Activated CD8-positive, alpha-beta memory T cell treated with anti-CD3 and anti-CD28 coated beads for 4 hours (primary cell): ENCODE measurements at places on chromosomes 1 and 21.

- no peak for DNase-seq
Measured at GRCh38 chr1:63780565-63780964, 6.7 kb downstream of the ROR1 start.

DNA sequence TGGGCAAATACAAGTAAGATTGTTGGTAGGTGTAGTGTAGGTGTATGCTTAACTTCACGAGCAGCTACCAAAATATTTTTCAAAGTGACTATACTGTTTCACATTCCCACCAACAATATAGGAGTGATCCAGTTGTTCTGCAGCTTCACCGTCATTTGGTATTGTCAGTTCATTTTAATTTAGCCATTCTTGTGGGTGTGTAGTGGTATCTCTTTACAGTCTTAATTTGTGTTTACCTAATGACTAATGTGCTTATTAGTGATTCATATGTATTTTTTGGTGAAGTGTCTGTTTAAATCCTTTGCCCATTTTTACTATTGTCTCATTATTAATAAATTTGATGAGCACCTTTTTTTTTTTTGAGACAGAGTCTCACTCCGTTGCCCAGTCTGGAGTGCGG, 35.4 kb downstream of the RCSD1 start:
- DNase-seq: no peak

DNA sequence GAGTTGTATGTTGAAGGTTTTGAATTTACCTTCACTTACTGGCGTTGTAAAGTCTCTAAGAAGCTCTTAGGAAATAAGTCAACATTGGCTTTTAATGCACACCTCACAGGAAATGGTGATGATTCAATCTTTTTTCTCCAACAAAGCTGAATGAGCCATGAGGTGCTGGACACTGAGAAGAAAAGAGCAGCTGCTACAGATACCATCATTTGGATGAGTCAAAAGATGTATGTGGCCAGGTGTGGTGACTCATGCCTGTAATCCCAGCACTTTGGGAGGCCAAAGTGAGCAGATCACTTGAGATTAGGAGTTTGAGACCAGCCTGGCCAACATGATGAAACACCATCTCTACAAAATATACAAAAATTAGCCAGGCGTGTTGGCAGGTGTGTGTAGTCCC, 3.3 kb upstream of the IL23R start:
- DNase-seq: no peak

GRCh38 chr1:100585786-100586185, 47.8 kb downstream of the GPR88 start:
- no peak for DNase-seq

DNA sequence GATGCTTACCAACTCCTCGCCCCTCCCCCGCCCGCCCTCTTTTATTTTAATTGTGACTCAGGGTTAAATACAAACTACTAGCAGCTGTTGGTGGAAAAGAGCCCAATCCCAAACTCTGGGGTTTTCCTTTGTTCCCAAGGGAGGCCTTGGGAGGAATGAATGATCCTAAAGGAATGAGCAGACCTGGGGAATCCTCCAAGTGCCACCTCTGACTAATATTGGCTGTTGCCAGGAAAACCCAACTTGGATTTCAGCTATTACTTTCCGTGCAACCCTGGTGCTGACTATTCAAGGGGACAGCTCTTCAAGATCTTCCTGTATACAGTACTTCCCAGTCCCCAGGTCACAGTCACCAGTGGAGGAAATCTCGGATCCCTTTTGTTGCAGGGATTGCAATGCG, 1.3 kb upstream of the S100A10 start:
- DNase-seq: no peak

GRCh38 chr21:34305605-34306604, 57.9 kb upstream of the KCNE2 start:
- DNase-seq: no peak

GRCh38 chr1:19737104-19737825, 62.5 kb downstream of the TMCO4 start:
- no peak for DNase-seq

- no peak for DNase-seq
Measured at GRCh38 chr21:19590044-19590443, 1186.5 kb upstream of the TMPRSS15 start.

DNA sequence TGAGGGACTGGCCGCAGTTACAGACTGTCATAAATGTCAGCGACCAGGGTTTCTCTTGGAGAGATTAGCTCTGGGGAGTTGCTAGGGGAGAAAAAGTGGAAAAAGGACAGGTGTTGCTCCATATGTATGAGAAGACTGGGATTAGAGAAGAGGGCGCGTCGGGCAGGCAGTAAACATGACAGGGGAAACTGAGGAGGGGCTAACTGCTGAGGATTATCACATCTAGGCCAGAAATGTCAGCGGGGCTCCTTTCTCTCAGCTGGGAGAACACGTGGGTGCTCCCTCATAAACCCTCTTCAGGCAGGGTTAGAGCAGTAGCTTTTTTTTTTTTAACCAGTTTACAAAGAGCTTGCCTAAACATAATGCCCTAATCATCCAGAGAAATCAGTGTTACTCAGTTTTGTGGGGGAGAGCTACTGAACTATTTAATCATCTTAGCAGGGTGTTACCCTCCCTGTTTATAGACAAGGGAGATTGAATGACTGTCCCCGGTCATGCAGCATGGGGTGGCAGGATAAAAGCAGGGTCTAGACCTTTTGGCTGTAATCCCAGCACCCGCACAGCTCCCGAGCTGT, 35.2 kb downstream of the ELAPOR1 start:
- DNase-seq: no peak

DNA sequence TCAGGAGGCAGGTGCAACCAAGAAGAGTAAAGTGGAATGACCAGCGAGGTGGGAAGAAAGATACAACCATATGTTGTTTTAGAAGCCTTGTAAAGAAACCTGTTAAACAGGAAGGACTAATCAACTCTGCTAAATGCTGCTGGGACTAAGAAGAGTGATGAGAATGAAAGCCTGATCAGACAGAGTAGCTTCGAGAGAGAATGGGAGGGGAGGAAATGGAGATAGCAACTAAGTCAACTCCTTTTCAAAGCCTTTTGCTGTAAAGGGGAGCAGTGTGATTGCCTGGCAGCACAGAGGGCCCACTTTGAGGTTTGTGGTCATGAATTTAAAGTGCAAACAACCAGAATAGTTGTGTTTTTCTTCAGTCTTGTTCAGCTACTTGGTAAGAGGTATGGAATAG, 31.4 kb downstream of the SLC30A7 start:
- DNase-seq: no peak

GRCh38 chr1:29470087-29470787, 233.9 kb downstream of the PTPRU start:
- DNase-seq: no peak

DNA sequence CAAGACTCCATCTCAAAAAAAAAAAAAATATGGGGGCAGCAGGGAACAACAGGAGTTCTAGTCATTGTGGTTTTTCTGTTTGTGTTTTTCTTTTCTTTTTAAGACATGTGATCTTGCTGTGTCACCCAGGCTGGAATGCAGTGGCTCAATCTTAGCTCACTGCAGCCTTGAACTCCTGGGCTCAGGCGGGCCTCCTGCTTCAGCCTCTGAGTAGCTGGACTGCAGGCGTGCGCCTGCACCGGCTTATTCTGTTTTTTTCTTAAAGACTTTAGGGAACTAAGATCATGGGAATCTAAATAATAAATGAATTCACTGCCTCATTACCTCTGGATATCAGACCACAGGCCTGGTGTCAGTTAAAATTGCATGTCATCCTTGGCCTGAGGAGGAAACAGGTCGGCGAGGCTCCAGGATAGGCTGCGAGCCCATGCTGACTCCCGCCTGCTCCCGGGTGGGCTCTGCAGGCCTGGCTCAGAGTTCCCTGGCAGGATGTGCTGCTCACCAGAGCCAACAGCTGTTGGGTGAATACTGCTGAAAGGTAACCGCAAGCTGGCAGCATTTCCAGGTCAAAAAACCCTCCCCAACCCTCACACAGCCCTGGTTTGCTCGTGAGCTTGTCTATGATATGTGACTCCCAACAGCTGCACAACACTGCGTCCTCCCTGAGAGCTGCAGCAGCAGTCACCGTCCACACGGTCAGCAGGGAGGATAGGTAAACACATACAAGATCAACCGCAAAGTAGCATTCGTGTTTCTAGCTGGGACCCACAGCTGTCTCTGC, 58.1 kb downstream of the SCCPDH start:
- DNase-seq: no peak

GRCh38 chr1:76680651-76681050, 186.6 kb upstream of the ST6GALNAC5 start:
- DNase-seq: no peak

GRCh38 chr1:60697204-60697994, 385.0 kb upstream of the NFIA start:
- DNase-seq: no peak

GRCh38 chr1:161973924-161974845, 49.5 kb downstream of the OLFML2B start:
- no peak for DNase-seq

DNA sequence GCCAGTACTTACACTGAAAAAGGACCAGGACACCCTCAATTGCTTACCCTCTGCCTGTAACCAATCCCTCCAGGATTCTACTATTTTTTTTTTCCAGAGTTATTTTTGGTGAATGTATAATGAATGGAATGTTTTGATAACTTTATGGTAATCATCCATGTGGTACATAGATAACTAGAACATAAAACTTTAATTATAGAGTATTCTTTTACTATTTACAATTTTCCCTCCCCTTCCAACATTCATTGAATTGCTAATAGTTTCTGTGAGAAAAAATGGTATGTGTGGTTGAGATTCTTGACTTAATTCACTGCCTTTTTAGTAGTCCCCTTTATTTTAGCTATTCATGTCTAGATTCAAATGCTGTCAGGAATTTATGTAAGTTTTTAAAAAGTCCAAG, 164.6 kb downstream of the CYYR1 start:
- DNase-seq: no peak

DNA sequence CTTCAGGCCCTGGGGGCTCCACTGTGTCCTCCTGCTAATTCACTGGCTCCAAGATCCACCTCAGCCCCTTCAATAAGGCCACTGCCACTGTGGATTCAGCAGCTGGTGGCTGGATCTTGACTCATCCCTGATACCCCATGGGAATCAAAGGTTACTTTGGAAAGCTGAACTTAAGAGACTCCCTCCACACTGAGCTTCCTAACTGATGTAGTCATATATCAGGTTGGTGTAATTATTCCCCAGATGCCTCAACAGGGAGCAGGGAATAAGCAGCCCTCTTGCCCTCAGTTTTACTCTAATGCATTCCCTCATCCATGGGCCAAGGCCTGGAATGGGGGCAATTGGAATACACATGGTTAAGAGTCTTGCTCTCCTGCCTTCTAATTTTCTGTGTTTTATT, 164.6 kb downstream of the FASLG start:
- DNase-seq: no peak

DNA sequence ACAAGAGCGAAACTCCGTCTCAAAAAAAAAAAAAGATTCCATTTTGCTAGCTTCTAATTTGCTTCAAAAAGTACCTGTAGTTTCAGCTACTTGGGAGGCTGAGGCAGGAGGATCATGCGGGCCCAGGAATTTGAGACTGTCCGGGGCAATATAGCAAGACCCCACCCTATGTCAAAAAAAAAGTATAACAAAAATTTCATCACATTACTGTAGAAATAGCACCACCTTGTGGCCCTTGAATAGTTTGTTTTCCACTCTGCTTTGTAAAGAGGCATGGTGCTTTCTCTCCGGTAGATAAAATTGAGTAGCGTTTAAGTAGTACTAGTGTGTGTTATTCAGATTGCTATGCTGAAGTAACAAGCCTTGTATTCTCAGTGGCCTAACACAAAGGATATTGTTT, 18.2 kb upstream of the MSTO1 start:
- DNase-seq: no peak

- DNase-seq: no peak
Measured at GRCh38 chr21:17428484-17428869, 84.4 kb upstream of the CXADR start.

DNA sequence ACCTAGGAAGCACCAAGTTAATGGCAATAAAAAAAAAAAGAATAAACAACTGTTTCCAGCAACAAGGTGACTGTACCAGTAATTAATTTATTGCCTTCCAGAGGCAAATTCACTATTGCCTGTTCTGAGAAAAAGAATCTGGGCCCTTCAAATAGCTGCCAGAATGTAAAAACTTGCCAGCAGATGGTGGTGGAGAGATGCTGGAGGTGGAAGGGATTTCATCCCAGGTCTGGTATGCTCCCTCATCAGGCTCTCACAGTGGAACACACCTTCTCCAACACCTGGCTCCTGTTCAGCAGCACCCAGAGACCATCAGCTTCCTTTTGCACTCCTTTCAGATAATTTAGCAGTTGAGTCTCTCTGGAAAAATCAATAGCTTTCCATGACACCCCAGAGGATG, 792.9 kb upstream of the ADAMTS5 start:
- DNase-seq: no peak

- DNase-seq: no peak
Measured at GRCh38 chr1:24749886-24750285, 4.6 kb downstream of the CLIC4 start.

- DNase-seq: no peak
Measured at GRCh38 chr1:230215529-230215928, 148.5 kb downstream of the GALNT2 start.

GRCh38 chr1:179079113-179079761, 2.6 kb upstream of the TOR3A start:
- no peak for DNase-seq

GRCh38 chr1:208644401-208645160, 400.4 kb upstream of the PLXNA2 start:
- no peak for DNase-seq
